Astrocyte of the spinal cord (primary cell): ENCODE measurements at places on chromosomes 12 and 14.
A peak's percentile ranks its signal among the peaks of the same experiment; 100 is the strongest.

- no peak for DNase-seq
Observed at GRCh38 chr14:71467361-71467811, 464.8 kb upstream of the RGS6 start.

- DNase-seq, result peak; percentile 22
Observed at GRCh38 chr14:51443195-51444018, 203.4 kb downstream of the TMX1 start.

DNA sequence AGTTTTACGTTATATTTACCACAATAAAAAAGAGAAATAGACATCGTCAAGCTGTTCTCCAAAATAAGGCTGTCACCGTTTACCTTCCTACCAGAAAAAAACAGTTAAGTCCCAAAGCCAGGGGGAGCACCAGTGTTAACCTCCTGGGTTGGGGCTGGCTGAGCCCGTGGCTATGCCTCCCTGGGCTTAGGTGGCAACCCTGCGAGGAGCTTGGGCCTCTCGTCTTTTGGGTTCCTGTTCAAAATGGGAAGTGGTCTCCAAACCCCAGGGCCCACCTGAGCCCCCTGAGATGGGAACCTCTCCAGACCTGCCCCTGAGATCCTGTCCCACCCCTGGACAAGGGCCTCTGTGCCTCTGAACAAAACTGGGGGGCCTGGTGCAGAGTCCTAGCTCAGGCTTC is 22.9 kb downstream of the PACS2 start:
- no peak for DNase-seq

GRCh38 chr14:98137131-98138025 is 1134.6 kb downstream of the BCL11B start:
- no peak for DNase-seq

DNA sequence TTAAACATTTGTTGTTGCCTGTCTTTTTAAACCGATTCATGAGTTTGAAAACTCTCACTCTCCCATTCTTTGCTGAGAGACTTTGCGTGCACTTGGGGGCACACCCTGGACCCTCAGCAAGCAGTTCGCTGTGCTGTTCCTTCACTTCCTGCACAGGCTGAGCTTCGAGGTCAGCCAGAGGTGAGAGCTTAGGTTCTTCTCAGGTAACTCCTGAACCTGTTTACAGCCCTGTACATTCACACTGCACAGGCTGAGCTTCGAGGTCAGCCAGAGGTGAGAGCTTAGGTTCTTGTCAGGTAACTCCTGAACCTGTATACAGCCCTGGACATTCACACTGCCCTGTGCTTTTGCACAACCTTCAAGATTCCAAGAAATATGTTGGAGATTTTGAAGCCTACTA is 9.8 kb upstream of the CLECL1 start:
- no peak for DNase-seq

DNA sequence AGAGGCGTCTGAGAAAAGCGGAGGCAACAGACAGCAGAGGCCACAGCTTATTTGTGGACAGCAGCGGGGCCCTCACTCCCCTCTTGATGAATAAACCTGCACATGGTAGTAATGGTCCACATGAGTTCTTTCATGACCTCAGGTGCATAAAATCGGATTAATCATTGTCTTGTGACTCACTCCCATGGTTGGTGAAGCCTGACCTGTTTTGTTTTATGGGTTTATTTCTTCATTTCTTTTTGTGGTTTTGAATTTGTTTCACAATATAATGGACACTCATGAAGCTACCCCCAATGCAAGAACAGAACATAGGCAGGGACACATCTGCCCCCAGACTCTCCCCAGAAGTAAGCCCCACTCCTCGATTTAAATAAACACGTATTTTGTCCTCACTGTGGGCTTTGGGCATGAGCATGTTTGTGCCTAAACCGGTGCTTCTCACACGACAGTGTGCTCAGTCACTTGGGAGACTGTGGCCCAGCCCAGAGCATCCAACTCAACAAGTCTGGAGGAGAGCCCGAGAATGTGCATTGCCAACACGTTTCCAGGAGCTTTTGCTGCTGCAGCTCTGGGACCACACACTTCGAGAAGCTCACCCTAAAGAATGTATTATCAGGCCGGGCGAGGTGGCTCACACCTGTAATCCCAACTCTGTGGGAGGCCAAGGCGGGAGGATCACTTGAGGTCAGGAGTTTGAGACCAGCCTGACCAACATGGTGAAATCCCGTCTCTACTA is 116.1 kb downstream of the SCARB1 start:
- peak; percentile 91 for DNase-seq

DNA sequence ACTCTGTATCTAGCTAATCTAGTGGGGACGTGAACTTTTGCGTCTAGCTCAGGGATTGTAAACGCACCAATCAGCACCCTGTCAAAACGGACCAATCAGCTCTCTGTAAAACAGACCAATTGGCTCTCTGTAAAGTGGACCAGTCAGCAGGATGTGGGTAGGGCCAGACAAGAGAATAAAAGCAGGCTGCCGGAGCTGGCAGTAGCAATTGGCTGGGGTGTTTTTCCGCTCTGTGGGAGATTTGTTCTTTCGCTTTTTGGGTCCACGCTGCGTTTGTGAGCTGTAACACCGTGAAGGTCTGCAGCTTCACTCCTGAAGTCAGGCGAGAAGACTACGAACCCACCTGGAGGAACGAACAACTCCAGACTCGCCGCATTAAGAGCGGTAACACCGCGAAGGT is 76.5 kb downstream of the SPRING1 start:
- no peak for DNase-seq

GRCh38 chr14:99389174-99389826 is 91.4 kb downstream of the SETD3 start:
- peak; percentile 24 for DNase-seq

GRCh38 chr14:66993512-66993911 is 195.7 kb upstream of the GARIN2 start:
- no peak for DNase-seq

- DNase-seq, result peak; percentile 62
Observed at GRCh38 chr14:105475269-105476096, 862 bp downstream of the CRIP2 start.

- DNase-seq, result peak; percentile 48
Observed at GRCh38 chr12:25767606-25768005, 190.9 kb upstream of the RASSF8 start.

DNA sequence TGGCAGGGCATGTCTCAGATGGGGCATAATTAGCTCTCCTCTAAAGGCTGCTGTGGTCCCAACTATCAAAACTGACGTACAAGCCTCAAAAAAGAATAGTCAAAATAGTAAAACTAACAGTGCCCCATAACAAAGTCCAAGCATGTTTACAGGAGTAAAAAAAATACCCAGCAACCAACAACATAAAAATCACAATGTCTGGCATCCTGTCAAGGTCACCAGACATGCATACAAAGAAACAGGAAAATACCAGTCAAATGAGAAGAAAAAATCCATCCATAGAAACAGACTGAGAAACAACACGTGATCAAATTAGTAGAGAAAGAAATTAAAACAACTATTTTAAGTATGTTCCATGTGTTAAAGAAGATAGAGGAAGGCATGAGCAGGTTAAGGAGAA is 131.2 kb upstream of the C14orf180 start:
- no peak for DNase-seq

DNA sequence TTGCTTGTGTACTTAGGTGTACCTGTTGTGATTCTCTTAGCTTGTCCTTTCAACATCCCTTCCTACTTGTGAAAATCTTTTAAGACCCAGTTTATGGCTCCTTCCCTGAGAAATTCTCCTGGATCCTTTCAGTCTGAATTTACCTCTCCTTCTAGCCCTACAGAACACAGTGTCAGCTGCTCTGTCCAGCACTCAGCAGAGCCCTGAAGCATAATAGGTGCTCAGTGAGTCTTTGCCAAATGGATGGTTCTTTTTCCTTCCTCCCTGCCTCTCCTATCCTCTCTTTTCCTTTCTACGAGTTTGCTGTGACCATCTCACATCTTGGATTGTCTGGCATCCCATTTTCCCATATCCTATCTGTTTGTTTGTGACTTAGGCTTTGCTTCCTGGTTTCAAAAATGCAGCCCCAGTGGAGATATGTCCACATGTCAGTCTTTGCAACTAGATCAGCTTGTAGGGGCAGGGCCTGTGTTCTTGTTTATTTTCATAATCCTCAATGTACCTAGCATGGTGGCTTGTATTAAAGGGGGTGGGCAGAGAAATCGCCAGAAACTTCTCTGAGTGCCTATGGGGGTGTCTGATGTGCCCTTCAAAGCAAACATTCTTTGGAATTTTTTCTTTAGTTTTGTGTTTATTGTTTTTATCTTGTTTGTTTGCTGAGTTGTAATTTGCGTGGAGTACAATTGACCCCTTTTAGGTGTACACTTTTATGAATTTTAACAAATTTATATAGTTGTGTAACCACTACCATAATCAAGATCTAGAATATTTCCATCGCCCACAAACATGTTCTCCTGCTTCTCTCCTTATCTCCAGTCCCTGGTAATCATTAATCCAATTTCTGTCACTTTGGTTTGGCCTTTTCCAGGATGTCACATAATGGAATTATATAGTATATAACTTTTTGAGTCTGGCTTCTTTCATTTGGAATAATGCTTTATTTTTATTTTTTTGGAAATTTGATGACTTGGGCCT is 62.8 kb downstream of the SMOC1 start:
- DNase-seq, result no peak

GRCh38 chr12:7917392-7918267 is 18.4 kb downstream of the SLC2A3 start:
- no peak for DNase-seq

GRCh38 chr12:119019166-119019565 is 37.8 kb downstream of the SRRM4 start:
- no peak for DNase-seq

DNA sequence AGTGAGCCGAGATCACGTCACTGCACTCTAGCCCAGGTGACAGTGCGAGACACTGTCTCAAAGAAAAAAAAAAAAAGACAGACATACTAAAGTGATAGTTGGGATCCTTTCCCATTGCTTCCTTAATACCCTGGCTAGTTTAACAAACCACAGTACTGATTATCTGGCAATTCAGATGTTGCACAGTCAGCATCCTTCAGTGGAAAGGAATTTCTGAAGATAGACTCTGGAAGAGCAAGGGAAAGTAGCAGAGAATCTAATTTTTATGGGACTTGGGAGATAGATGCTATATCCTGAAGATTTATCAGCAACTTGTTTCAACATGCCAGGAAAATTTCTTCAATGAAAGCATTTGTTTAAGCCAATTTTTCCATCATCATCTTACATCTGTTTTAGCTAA is 6.5 kb upstream of the PPFIBP1 start:
- DNase-seq, result no peak

- DNase-seq, result peak; percentile 4
Observed at GRCh38 chr14:57831981-57832380, 33.9 kb downstream of the SLC35F4 start.

- DNase-seq, result no peak
Observed at GRCh38 chr14:84819528-84819927, 710.4 kb upstream of the FLRT2 start.

DNA sequence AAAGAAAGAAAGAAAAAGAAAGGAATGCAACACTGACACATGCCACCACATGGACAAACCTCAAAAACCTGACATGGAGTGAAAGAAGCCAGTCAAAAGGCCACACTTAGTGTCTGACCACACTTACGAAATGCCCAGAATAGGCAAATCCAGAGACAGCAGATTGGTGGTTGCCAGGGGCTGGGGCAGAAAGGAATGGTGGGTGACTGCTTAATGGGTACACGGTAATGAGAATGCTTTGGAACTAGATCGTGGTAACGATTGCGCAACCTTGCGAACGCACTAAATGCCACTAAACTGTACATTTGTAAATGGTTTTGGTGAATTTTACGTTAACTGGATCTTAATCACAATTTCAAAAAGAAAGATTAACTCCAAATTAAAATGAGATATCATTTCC is 39.5 kb downstream of the SCARB1 start:
- DNase-seq, result no peak

DNA sequence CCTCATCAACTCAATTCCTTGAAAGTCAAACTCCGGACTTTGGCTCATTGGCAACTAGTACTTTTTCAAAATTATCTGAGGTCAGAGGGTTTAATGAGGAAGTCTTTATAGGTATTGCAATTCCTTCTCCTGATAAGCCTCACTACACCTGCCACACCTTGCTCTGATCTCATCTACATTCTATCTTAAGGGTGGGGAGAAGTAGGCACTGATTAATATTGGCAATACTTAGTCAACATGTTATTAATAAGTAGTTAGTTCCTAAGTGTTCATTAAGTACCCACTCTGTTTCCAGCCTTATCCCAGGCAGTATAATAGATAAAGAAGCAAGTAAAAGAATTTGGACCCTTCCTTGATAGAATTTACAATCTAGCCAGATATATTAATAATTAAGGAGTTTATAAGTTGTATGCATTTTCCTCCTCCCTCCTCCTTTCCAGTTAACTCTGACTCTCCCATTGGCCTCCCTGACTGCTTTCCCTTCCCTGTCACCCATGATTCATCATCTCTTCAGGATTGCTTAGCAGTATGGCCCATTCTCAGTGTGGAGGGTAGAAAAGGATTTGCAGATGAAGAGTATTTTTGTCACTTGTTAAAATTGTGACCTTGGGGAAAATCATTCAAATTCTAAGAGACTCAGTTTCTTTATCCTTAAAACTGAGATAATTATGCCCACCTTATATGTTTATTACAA is 231.0 kb upstream of the ATP2B1 start:
- no peak for DNase-seq

DNA sequence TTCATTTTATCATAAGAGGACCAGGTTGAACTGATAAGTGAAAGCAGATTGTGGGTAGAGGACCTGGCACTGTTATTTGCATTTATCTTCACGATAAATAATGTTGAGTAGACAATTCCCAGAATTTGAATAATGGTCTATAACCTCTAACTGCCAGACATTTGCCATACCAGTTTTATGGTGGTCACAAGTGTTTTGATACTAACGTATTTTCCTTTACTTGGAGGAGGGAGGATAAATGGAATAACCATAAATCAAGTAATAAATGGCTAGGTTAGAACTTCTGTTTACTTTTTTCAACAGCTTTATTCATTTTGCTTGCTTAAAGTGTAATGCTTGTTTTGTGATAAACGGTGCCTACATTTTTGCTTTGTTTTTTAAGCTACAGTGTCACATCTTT is 9.5 kb downstream of the PAX9 start:
- DNase-seq, result no peak

DNA sequence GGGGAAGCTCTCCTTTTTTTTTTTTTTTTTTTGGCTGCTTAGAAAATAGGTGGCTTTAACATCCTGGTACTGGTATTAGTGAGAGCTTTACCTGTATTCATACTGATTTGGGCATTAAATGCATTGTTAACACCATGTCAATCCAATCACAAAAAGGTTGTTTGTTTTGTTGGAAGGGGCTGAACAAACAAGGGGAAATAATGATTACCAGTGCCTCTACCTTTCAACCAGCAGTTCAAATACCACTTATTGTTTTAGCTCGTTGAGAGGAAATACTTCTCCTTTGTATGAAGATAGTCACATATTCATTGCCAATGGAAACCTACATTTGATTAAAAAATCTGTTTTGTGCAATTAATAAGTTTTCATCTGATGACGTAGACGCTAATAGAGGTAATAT is 72.9 kb downstream of the MIPOL1 start:
- no peak for DNase-seq

GRCh38 chr12:50211392-50212070 is 44.4 kb upstream of the CERS5 start:
- peak; percentile 43 for DNase-seq

DNA sequence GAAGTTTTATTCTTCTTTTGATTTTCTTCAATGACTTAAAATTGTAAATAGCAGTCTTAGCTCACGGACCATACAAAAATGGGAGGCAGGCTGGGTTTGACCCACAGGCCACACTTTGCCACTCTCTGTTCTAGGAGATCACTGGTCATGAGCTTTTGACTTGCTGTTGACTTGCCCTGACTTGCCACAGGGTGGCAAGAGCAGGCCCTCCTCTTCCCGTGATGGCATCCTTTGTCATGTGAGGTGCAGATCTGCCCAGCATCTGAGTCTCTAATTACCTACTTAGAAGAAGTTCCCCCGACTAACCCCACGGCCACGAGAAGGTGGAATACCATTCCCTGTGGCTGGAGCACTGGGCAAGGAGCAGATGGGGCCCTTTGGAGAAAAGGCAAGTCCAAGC is 81.0 kb upstream of the SCAF11 start:
- DNase-seq, result no peak
